Left forelimb (tissue), 1 donor: ENCODE measurements at places on chromosomes 4 and X.

GRCh38 chr4:153257991-153258390 lies 53.7 kb downstream of the TRIM2 start:
- DNase-seq = no peak

- DNase-seq = no peak
Measured at GRCh38 chr4:32440391-32440790, 1720.2 kb downstream of the PCDH7 start.

GRCh38 chr4:17367201-17367600 lies 144.7 kb downstream of the QDPR start:
- no peak for DNase-seq

DNA sequence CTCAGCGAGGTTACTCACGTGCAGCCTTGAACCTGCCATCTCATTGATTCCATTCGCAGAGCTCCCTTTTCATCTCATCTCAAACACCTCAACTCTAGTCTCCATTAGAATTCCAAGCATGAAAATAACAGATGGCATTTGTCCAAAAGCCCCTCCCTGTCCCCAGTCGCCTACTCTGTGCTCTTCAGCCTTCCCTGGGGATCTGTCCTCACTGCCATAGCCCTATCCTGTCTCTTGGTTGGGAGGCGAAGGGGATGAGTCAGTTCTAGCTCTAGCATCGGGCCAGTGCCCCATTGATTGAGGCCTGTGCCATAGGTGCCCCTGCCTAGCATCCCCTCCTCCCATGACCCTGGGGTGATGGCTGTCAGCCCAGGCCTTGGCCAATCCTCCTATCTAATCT lies 134.0 kb upstream of the PJA1 start:
- DNase-seq = no peak

DNA sequence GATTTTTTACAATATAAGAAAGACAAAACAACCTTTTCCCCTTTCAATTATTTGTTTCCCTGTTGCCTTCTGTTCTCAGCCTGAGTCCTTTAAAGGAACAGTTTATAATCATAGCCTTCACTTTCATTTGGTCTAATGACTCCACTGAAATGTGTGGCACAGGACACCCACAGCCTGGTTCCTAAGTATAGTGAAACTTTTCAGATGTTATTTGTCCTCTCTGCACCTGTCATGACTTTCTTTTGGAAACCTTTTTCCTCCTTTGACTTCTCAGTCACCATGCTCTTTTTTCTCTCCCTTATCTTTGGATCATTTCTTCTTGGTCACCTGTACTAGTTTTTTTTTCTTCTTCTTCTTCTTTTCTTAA lies 237.8 kb upstream of the ANXA3 start:
- no peak for DNase-seq

DNA sequence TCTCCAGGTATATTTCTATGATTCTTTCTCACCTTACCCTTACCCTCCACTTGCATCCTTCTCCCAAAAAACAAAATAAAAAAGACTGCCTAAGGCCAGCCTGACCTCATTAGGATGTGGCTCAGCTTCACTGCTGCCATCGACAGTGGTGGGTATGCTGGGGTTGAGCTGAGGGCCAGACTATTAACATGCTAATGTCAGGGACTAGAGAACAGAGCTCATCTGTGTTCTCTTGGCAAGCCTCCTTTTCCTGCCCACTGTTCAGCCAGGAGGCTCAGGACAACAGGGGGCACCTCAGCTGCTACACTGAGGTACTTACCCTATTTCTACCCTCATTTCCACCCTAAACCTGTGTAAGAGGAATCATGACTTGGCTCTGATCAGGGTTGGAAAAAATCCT lies 59.3 kb downstream of the MSN start:
- DNase-seq = no peak

- DNase-seq = no peak
Measured at GRCh38 chr4:77959566-77960338, 97.1 kb downstream of the MRPL1 start.
